Suppressor macrophage treated with lipopolysaccharide for 4 hours (primary cell): ENCODE measurements at places on chromosomes 5 and 9.

DNA sequence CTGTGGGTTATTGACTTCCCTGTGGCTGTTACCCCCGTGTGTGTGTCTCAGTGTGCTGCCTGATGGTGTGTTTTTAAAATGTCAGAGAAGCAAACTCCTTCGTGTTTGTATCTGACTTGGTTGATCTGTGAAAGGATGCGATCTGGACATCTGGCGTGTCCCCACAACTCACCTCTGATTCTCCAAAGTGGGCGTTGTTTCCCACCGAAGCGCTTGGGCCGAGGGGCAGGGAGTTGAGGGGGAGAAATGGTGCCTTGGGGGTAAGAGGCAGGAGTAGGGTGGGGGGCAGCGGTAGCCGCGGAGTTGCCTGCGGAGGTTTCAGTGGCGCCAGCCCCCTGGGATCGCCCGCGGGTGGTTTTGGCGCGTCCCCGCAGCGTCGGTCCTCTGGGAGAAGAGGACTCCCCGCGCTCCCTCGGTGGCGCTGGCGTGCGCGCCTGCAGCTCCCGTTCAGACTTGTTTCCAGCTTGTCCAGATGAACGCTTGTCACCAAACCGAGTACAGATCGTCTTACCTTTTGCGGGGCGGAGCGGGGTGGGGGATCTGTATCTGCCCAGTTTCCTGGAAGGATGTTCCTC is 1.1 kb downstream of the MAST4 start:
- peak; percentile 32 for DNase-seq

DNA sequence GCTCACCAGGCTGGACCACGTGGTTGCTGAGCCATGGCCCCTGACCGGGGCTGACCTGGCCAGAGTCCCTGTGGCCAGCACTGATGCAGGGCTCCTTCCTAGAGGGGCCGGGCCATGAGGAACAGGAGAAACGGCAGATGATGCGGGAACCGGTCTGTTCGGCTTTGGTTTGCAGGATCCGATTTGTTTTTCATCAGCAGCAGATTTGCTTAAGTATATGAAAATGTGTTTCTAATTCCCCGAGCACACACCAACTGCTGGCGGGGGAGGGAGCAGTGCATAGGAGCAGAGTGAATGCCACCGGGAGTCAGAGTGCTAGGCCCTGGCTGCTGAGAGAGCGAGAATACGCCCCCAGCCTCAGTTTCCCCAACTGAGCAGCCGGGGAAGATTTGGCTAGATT is 13.6 kb downstream of the NTNG2 start:
- no peak for DNase-seq

GRCh38 chr9:16726718-16727451 is 143.6 kb downstream of the BNC2 start:
- peak; percentile 70 for DNase-seq

DNA sequence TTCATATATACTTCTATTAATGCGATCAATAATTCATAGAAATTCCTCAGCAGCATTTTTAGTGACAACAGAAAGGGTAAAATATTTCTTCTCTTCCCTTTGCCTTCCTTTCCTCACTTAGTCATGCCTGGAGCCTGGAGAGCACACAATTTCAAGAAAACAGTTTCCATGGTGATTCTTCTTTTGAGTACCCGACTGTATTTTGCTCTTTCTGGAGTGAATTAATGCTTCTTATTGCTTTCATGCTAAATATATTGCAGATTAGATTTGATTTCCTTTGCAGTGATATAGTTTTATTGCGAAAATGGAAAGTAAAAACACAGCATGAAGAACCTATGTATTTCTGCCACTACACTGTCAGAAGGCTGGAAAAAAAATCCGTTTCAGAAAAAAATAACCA is 153.5 kb downstream of the PPP2R2B start:
- no peak for DNase-seq

GRCh38 chr5:95822043-95822541 is 434 bp downstream of the GLRX start:
- DNase-seq = peak; percentile 53

GRCh38 chr5:138961729-138962128 is 86.6 kb upstream of the LRRTM2 start:
- DNase-seq = no peak

DNA sequence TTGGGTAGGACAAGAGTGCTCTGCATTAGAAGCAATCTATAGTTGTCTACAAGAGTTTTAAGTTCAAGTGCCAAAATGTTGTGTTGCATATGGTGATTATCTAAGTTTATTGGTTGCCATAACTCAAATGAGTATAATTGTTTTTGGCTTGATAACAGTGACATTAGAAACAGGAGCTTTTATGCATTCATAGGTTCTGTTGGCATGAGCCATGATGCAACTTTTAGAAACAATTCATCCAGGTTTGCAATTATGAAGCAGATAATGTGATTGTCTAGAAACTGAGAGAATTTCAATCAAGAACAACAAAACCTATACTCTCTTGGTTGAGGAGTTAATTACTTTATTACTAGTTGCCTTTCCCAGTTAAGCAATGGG is 137.0 kb downstream of the PBX3 start:
- no peak for DNase-seq

DNA sequence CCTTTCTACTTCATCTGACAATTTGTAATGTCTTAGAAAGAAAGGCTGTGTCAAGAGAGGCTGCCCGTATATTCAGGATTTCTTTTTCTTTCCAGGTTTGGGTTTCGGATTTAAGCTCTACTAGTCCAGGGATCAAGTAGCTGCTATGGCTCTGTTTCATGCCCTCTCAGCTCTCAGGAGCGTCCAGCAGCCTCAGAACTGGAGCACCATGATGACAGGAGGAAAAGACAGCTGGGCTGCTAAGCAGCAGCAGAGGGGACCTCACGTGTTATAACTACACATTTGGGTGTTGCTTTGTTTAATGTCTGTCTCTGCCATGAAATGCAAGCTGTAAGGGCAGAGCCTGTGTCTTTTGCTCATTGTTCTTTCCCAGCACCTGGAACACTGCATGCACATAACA is 28.5 kb downstream of the TBC1D2 start:
- no peak for DNase-seq

DNA sequence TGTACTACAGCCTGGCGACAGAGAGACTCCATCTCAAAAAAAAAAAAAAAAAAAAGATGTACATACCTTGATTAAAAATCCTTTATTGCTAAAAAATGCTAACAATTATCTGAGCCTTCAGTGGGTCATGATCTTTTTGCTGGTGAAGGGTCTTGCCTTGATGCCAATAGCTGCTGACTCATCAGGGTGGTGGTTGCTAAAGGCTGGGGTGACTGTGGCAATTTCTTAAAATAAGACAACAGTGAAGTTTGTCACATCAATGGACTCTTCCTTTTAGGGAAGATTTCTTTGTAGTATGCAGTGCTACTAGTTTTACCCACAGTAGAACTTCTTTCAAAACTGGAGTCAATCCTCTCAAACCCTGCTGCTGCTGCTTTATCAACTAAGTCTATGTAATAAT is 33.9 kb upstream of the OTULINL start:
- no peak for DNase-seq
